Right cardiac atrium (tissue), 5 donors: ENCODE measurements at places on chromosomes 7 and 10.

- no peak for DNase-seq
These were observed 17.3 kb downstream of the NT5C2 start for GRCh38 chr10:103175580-103176285.

GRCh38 chr7:30463405-30464145 is 15.0 kb downstream of the NOD1 start:
- DNase-seq = no peak

GRCh38 chr7:136290351-136290750 is 313.2 kb upstream of the MTPN start:
- no peak for DNase-seq

DNA sequence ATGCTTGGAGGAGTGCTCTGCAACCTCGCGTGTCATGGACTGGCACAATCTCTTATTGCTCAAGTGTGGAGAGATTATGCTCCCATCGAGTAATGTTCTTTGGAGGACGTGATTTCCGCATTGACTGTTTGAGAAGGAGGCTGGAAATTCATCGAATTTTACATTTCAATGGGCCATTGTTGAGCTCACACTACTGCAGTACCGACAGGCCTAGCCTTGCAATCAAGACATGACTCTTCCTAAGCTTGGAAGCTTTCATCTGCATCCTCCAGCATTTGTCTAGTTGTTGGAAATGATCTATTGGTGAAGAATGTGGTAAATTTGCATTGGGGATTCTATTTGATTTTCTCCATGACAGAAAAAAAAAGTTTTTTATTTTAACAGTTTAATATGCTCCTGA is 156.8 kb downstream of the FZD1 start:
- no peak for DNase-seq

- no peak for DNase-seq
These were observed 12.5 kb downstream of the AKR1B1 start for GRCh38 chr7:134446446-134446845.

- DNase-seq = peak; percentile 98
These were observed at the start of gene TECPR1 for GRCh38 chr7:98251601-98252424. Gene TECPR1 (minus strand): TSS chr7:98252232. CDS start chr7:98246146, 6,086 bp downstream.

DNA sequence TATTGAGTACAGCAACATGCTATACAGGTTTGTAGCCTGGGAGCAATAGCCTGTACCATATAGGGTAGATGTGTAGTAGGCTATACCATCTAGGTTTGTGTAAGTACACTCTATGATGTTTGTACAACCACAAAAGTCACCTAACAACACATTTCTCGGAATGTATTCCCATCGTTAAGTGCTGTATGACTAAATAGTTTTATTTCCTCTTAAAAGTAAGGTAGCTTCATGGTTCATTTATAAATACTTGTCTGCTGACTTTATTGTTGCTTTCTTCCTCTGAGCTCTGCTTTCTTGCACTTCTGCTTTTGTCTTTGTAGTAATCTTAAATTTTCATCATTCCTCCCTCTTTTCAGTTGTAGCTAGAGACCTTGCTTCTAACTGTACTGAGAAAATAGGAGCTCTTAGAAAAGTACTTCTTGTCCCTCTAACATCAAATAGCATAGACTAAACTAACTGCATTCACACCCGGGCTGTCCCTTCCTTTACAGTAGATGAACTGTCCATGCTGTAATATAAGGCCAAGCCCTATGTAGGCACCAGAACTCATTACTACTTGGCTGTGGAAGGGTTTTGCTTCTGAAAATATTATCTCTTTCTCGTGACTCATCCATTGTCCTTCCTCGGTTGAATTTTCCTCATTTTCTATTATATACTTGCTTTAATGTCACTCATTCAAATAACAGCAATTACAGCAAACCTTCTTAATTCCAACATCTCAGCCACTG is 55.4 kb upstream of the FAM3C start:
- DNase-seq = no peak

GRCh38 chr10:35433851-35434426 is 97.6 kb downstream of the CCNY start:
- DNase-seq = no peak
